ENCODE measurements at places on chromosomes 3 and 15.

DNA sequence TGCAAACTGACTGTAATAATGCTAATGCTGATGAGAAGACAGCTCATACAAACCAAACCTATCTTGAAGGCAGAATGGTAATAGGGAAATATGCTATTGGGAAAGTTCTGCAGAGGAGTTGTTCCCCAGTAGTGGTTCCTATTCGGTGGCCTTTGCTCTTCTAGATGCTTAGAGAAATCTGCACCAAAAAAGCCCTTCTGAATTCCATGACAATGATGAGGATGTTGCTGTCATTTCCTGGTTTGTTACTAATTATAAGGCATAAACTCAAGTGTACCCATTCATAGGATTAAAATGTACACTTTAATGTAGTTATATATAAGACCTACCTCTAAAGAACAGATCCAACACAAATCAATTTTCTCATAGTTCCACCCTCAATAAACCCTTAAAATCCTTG is 30.1 kb downstream of the TOMM70 start:
- DNase-seq: no peak

DNA sequence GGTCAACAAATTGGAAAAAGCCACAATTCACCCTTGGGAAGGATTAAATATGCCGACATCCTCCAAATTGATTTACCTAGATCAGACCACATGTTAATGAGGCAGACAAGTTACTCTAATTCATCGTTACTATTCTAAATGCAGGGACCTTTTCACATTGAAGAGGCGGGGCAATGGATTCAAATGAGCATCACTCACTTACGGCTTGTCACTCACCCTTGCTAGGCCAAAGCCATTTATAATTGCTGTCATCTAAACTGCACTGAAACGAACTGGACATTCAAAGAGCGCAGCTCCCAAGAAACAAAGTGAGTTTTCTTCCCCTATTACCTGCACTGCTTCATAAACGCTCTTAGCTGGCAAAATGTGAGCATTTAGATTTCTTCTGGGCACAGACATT is 313.9 kb downstream of the WDR72 start:
- DNase-seq: no peak

GRCh38 chr3:50201573-50202315 is 3.3 kb upstream of the SLC38A3 start:
- no peak for DNase-seq

GRCh38 chr15:39131609-39132008 is 449.3 kb upstream of the THBS1 start:
- no peak for DNase-seq

- DNase-seq: no peak
Measured at GRCh38 chr3:19595884-19596283, 338.1 kb downstream of the EFHB start.

DNA sequence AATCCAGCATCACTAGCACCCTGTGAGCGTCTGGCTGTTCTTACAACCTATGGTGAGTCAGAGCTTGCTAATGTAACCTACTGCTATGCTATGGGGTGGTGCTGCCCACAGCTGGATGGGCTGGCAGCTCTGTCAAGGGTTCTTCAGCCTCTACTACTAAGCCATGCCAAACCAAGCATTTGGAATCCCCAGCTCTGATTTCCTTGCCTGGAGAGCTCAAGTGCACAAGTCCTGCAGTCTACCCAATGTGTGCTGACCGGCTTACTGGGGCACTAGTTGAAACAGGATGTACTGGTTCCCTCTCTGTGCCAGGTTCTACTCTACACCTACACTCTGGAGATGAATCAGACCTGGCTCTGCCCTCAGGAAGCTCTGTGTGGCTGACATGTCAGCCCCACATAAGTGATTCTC is 4.2 kb downstream of the TEX264 start:
- DNase-seq: no peak

- DNase-seq: no peak
Measured at GRCh38 chr3:136465296-136465695, 215.2 kb downstream of the PCCB start.
